ENCODE measurements at places on chromosomes 1 and 21.

- no peak for DNase-seq
Measured at GRCh38 chr1:8256321-8256720, 61.6 kb upstream of the SLC45A1 start.

GRCh38 chr1:107138166-107138565 is 2.7 kb upstream of the NTNG1 start:
- no peak for DNase-seq

DNA sequence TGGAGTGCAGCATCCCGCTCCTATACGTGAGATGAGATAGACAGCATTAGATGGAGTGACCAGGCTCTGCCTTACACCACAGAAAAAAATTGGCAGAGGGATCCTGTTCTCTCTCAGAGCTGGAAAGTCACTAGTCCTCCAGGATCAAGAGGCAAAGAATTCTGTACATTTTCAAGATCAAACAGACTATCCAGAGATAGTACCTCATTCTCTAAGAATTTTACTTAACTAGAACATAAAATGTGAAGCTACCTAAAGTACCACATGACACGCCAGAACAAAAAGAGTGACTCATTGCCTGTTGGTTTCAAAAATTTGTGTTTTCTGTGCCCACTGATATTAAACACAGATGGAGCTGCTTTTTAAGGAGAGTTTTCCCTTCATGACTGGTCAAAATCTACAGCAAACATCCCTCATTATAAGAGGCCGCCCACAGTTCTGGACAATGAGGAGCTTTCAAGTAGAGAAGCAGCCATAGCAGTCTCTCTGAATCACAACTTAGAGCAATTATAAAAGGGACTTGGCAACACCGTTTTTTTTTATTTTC is 32.3 kb downstream of the CD160 start:
- no peak for DNase-seq

- no peak for DNase-seq
Measured at GRCh38 chr1:225635649-225636048, 17.3 kb downstream of the ENAH start.

DNA sequence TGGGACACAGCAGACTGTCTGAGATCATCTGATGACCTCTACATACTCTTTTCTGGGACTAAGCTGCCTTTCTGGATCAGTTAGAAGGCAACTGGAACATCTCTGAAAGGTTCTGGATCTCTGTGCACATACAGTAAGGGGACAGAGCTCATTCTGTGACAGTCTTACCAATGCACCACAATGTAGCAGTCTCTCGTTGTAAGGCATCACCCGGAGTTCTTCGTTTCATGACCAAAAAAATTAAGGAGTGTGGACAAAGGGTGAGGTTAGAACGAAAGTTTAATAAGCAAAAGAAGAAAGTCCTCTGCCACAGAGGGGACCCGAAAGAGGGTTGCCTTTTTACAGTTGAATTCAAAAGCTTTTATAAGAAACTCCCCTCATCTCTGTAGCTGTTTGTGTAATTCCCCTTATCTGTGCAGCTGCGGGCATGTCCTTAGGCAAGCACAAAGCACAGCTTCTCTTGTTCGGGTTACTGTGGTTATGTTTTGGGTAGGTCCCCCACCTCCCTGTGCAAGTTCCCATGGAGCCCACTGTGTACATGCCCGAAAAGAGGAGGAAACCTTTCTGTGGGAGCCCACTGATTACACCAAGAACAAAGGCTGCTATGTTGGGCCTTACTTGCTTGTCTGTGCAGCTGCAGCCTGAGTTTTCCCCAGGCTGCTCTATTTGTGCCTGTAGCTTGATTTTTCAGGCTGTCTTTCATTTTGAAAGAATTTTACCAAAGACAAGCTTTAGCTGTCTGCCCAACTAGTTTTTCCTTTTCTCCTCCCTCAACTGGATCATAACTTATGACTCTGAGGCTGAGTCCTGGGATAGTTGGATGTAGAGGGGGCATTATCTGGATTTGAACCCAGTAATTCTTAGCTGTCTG is 53.1 kb upstream of the CACNA1E start:
- DNase-seq = peak; percentile 3

GRCh38 chr1:49190138-49190537 is 413.4 kb upstream of the BEND5 start:
- DNase-seq = no peak

GRCh38 chr1:157842939-157843338 is 1.3 kb upstream of the CD5L start:
- DNase-seq = no peak

- DNase-seq = no peak
Measured at GRCh38 chr1:37631036-37631435, 3.7 kb downstream of the RSPO1 start.

GRCh38 chr1:51673279-51673678 is 56.4 kb downstream of the OSBPL9 start:
- no peak for DNase-seq

DNA sequence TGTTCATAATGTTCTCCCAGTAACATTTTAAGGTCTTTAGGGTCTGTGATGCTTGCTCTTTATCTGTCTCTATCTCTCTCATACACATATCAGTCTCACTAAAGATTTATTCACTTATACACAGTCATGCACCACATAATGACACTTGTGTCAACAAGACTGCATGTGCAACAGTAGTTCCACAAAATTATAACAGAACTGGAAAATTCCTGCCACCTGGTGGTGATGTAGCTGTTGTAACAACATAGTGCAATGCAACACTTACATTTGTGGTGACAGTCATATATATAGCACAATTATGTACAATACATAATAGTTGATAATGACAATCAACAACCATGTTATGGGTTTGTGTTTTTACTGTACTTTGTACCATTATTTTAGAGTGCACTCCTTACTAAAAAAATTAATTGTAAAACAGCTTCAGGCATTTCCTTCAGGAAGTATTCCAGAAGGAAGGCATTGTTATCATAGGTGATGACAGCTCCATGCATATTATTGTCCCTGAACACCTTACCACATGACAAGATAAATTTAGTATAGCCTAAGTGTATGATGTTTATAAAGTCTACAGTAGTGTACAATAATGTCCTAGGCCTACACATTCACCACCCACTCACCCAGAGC is 8.1 kb downstream of the TDRD5 start:
- no peak for DNase-seq

DNA sequence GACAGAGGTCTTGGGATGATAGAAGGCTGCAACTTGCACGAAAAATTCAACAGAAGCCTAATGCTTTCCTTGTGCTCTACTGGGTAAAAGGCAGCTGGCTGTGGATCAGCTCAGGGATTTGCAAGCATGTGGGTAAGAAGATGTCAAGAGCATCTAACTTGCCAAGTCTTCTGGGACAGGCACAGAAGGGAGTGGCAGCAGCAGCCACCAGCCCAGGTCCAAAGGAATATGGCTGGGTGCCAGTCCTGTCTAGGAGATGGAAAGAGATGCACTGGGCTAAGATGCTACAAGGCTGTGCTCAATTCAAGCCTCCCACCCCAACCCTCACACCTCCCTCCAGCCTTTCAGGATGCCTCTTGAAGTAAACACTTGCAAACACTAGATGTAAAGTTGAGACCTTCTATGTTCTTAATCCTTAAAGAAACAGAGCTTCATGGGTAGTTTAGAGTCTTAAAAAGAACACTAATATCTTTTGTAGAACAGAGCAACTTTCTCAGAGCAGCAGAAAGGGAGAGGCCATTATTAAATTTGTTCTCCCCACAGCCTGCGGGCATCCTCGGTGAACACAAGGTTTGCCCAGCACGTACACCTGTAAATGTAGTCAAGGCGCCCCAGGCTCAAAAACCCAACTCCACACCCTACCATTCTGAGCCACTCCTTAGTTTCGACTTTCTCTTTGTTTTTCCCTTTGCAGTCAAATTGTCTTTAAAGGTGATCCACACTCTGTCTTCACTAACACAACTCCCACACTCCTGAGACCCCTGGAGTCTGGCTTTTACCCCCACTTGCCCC is 64.6 kb upstream of the BCAR3 start:
- no peak for DNase-seq

DNA sequence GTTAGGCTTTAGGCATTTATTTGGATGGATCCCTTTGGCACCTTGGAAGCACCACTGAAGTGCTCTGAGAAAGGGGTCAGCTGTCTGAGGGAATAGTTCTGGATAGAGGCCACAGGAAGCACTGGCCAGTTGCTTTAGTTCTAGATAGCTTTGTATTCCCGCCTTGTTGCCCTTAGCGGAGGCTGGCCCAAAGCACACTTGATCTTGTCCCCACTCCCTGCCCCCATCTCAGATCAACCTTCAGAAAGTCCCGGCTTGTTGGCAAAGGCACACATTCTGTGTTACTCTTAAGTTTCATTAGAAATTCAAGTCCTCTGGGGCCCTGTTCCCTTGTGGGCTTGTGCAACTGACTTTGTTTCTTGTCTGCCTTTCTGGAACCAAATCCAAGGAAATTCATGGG is 15.2 kb upstream of the NBL1 start:
- DNase-seq = no peak

GRCh38 chr1:35745124-35745730 is 24.6 kb downstream of the CLSPN start:
- no peak for DNase-seq

GRCh38 chr1:80962564-80962963 is 838.2 kb upstream of the ADGRL2 start:
- DNase-seq = no peak

GRCh38 chr1:200727257-200727656 is 11.4 kb upstream of the CAMSAP2 start:
- no peak for DNase-seq

DNA sequence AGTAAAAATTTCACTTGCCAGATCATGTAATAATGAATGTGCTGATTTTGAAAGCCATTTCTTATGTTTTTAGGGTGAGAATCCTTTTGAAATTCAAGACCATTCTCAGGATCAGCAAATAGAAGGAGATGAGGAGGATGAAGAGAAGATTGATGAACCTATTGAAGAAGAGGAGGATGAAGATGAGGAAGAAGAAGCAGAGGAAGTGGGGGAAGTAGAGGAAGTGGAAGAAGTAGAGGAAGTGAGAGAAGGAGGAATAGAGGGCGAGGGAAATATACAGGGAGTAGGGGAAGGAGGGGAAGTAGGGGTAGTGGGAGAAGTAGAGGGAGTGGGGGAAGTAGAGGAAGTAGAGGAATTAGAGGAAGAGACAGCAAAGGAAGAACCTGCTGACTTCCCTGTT is 32.4 kb downstream of the ZNF326 start:
- DNase-seq = no peak

DNA sequence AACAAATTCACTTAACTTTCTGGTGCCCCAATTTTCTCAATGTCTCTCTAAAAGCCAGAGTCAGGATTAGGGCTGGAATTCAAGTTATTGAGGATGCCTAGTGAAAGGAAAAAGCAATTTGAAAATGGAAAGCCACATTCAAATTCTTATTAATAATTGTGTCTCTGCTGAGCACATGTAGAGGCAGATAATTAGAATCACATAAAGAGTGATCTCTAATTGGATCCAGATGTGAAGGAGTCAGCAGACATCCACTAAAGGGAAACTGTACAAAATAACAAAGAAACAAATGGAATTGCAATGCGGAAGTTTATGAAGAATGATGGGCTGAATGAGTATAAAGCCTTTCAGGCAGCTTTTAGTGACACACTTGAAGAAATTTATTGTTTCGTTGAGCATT is 482.6 kb downstream of the TTLL7 start:
- no peak for DNase-seq

DNA sequence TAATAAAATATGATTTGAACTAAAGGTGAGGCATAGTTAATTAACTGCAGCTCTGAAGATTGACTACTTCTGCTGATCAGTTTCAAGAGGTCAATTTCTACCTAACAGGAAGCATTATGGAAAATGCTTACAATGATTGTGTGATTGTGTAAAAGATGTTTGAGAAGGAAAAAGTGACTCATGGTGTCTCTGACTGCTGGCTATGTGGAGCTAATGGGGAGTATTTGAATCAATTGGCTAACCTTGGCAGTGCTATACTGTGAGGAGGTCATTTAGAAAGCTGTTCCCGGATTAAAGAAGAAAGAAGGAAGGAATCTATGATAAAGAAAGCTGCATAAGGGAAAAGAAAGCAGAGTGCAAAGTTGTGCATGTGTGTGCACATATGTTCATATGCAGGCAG is 376.5 kb downstream of the ADGRL2 start:
- no peak for DNase-seq

- no peak for DNase-seq
Measured at GRCh38 chr1:172719694-172720138, 60.8 kb downstream of the FASLG start.

DNA sequence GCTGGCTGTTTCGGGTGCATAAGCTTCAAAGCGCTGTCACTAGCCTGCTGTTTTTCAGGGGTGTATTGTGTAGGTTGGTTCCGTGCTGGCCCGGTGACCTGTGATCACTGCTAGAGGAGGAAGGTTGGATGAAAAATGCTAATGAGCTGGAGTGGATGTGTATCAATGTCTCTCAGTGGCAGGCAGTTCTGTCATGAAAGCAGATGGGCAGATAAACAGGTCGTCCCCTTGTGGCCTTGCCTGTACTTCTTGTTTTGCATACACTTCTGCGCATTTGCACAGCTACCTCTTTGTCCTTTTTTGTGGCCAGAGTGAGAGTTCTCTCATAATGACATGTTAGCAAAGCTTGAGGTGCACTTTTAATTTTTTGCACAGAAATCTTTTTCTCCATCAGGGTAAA is 2.9 kb downstream of the SELENON start:
- DNase-seq = no peak

DNA sequence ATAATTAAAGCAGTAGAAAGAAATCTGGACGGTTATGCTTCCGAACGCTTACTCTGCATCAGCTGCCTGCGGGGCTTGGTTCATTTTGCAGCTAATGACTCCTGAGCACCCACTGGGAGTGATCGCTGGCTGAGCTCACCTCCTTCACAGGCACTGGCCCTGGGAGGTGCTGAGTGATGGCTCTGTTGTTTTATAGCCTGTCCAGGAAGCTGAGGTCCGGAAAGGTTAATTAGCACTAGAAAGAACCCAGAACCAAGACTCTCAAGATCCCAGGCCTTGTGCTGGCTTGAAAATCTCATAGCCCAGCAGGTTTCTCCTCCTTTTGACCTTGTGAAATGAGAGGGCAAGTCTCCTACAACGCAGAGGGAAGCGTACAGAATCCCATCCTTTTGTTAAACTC is 226.2 kb downstream of the AJAP1 start:
- DNase-seq = no peak

- no peak for DNase-seq
Measured at GRCh38 chr1:184975208-184975870, 1.0 kb upstream of the NIBAN1 start.

GRCh38 chr1:87451229-87451920 is 122.7 kb downstream of the LMO4 start:
- DNase-seq = no peak

- DNase-seq = no peak
Measured at GRCh38 chr1:214404571-214405213, 123.7 kb downstream of the SMYD2 start.

- no peak for DNase-seq
Measured at GRCh38 chr1:248183996-248184395, 9.4 kb downstream of the OR2M2 start.
